ENCODE measurements at places on chromosomes 5 and 9.

- DNase-seq: no peak
Measured at GRCh38 chr5:64831996-64832395, 63.3 kb downstream of the CWC27 start.

DNA sequence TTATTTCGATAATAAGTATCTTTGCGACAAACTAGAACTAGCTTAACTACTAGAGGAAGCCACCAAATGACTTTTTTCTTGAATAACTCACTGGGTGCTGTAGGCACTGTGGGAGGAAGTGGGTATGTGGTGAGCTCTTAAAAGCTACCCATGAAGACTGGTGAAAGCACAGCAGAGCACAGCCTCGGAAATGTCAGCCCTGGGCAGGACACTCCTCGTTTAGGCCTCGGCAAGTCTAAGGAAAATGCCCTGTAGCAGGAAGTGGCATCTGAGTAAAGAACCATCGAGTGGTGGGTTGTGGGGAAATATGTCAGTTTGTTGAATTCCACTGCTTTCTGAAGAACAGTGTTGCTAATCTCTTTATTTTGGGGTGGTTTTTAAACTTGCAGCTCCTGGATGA, 44.0 kb upstream of the NCS1 start:
- no peak for DNase-seq

DNA sequence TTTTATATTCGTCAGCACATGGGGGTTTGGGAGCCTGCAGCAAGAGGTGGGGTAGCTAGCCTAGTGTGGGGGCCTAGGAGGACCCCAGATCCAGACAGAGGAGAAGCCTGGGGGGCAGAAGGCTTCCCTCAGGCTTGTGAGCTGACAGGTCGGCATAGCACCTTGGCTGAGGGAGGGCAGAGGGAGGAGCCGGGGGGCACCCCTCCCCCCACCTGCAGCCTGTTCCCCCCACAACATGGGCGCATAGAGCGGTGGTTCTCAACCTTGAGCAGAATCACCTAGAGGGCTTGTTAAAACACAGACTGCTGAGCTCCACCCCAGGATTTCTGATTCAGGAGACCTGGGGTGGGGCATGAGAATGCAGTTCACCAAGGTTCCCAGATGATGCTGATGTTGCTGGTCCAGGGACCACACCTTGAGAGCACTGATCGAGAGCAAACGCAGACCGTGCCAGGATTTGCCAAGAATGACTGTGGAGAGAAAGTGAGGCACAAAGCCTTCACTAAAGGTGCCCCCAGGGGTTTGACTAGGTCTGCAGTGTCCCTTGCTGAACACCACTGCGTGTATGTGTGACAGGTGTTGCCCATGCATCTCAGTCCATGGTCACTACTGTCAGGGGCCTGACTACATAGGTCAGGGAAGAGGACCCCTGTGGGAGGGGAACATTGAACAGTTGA, 163.3 kb downstream of the MACROH2A1 start:
- no peak for DNase-seq

DNA sequence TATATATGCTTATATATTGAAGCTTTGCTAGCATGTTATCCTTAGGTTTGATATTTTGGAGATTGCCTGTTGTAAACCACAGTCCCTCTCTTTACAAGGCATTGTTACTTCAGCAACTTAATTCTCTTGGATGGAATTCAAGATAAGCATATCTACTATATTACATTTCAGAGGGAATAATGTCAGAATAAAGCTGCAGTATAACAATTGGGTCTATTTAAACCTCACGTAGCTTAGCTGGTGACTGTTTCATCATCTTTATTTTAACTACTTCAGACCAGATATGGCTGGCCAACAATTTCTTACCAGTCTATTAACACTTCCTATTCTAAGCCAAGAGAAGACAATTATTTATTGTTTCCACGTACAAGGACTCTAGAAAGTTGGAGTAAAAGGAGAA, 27.1 kb downstream of the ZCCHC10 start:
- no peak for DNase-seq

DNA sequence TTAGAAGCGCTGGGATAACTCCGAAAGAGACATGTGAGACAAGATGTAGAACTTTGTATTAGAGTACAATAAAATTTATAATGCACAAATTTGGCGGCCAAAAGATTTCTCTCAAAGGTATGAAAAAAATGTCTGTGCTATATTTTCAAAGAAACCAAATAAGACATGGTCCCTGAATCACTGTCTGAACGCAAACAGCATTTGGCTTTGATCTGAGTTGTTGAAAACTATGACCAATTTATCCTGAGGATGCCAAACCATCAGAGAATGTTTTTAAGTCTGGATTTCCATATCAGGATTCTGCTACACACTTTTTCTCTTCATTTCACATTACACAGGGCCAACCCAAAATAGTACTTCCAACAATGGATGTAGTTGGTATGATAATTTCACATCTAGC, 9.9 kb upstream of the GLIS3 start:
- DNase-seq: no peak

DNA sequence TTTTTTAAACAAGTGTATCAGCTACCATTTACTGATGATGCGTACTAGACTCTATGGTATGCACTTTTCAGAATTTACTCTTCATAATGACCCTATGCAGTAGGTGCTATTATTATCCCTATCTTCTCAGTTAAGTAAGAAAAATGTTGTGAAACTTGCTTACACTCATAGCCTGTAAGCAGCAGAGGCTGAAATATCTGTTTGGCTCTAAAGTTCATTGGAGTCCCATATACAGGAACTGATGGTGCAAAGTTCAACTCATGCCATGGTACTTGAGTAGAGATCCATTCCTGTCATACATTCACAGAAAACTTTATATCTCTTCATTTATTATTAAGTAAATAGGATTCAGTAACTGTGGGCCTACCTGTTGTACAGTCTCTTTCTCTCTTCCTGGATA, 41.4 kb upstream of the CCDC112 start:
- DNase-seq: no peak

DNA sequence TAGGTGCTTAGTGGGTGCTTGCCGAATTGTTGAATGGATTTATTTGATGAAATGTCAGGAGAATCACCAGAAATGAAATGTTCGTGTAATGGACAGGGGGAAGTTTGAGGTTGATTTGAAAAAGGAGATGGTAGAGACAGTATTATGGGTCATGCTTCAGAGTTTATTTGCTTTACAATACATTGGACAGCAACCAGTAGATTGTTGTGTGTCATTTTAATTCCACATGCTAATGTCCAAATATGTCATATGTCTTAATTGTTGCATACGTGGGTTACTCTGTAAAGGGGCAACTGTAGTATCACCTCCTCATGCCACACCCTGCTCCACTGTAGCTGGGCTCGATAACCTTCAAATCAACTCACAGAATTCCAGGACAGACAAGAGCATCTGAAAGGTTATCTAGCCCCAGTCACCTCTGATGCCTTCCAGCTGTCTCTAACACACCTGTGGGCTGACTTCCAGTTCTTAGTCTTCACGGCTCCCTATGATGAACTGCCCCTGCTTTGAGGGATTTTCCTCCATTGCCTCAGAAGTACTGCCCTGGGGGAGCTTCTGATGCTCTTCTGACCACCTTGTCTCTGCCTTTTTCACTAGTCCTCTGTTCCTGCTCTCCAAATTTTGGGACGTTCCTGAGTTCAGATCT, 1.7 kb downstream of the PDCD1LG2 start:
- DNase-seq: no peak

DNA sequence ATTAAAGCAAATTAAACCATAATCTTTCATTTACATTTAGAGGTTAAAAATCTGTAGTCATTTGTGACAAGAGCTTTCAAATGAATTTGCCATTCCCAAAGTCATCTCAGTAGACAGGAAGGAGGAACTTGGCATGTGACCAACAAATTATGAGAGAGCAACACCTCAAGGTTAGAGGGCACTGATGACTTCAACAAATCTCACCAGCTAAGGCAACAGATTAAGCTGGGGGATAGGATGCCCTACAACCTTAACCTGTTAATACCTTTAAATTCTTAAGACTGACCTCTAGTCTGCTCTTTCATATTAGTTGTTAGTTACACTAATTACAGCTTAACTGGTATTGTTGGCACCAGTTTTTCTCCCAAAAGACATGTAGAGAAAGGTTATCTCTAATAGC, 18.4 kb downstream of the POU5F2 start:
- DNase-seq: no peak

DNA sequence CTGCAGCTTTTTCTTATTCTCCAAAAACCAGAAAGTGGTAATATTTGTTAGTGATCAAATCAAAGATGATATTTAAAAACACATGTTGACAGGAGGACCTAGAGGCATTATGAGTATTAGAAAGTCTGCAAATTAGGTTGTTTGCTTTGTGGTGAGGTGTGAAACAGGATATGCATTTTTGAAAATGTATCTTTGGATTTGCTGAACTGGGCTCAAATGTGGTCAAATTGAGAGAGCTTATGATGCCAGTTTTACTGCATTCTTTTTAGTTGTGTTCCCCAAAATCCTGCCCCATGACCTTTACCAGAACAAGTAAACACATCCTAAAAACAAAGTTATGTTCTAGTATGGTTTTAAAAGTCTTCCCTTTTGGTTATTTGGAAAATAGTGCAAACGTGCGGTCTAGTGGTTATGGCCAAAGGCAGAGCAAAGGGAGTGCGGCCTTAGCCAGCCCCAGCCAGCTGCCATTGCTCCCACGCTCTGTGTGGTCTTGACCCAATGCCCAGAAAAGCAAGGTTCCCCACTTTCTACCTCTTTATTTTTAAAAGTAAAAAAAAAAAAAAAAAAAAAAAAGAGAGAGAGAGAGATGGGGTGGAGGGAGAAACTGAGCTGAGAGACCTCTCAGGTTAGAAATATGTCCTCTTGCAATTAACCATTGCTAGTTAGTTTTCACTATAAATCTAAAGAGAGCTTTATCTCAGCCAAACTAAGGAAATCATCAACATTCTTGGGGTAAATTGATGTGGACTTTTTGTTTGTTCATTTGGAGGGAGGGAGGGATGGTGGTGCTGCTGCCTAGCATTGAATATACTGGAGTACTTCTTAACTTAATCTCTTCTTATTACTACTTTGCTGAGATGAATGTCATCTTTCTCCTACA, 176.6 kb downstream of the ARHGAP26 start:
- DNase-seq: no peak

- DNase-seq: no peak
Measured at GRCh38 chr5:143599474-143599873, 196.0 kb upstream of the NR3C1 start.

- DNase-seq: no peak
Measured at GRCh38 chr9:113658545-113658895, 195.0 kb downstream of the RGS3 start.

DNA sequence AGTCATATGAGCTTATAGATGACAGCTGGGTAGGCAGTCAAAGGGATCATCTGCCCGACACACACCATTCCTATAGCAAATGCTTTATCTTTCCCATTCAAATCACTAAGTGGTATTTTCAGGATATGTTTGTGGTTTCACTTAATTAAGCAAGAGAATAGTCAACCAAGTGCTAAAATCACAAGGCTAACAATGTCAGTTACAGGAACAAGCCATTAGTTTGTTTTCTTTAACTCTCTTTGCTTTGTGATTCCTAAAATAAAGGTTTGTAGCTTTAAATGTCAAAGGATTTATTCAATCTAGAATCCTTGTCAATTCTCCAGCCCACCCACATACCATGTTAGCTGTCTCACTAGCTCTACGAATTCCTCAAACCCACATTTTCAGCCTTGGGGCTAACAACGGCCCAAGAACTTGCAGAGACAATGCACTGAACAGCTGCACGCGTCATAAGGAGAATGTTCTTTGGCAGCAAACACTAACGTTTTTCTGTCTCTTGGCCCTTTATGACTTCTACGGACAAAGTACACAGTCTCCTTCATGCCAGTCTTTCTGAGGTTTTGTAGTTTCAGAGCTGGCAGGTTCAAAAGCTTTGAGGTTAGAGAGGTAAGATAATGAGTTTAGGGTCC, 56.6 kb downstream of the ELAVL2 start:
- DNase-seq: no peak

GRCh38 chr5:172617817-172618216, 23.2 kb upstream of the NEURL1B start:
- DNase-seq: no peak

DNA sequence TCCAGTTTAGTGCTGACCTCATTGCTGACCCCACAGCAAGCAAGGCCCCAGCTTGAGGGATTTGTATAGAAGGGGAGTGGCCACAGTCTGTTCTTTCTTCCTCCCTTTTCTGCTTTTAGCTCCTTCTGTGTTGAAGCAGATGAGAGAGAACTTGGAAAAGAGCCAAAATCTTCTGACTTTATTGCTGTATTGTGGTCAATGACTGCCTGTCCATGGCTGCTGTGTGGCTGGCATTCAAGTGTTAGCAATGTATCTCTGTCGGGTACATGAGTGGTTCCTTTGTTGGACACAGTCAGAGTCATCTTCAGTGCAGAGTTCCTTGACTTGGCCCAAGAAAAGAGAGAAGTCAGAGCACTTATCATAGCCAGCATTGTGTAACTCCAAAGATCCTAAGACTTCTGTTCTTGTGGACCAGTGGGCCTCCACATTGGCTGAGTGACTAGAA, 154.1 kb downstream of the LRRC70 start:
- DNase-seq: no peak

DNA sequence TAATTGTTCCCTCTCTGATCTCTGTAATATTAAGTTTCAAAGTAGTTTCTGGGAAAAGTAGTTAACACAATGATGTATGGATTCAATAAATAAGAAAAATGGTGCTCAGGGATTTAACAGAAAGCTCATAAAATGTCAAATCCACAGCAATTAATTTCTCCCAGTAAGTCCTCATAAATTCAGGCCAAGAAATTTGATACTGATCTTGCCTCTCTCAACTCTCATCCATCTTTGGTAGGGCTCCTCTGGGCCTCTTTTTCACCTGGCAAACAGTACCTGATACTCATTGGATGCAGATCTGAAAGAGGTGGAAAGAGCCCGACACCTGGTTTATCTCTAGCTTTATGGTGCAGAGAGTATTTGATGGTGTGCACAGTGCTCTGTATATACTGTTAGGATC, 106.1 kb downstream of the STK32A start:
- DNase-seq: no peak

DNA sequence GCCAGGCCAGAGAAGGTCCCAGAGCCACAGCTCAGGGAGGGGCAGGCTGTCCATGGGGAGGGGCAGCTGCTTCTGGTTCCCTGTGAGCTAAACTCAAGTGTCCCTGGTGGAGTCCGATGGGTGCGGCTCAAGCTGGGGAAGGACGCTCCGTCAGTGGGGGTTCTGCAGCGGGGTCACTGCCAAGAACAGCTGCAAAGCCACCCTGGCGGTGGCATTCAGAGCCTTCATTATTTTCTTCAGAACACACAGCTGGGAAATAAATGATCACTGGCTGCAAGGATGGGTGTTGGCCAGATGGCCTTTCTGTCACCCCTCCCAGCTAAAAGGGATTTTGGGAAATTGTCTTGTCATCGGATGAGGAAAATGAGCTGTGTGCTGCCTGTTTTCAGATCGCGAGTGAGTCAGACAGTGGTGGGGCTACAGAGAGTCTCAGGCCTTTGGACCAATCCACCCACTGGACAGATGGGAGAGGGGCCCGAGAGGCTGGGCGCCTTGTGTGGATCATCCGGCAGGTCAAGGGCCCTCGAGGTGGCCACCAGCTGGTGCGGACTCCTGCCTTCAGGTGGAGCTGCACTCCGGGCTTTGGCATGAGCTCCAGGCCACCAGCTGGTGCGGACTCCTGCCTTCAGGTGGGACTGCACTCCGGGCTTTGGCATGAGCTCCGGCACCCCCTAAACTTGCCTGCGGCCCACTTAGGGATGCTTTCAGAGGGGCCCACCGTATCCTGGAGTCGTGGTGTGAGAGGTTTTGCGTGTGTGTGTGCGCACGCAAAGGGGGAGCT, 17.9 kb upstream of the GFPT2 start:
- DNase-seq: no peak

All from SW 1271 (cell line).